CD14-positive monocyte (primary cell): ENCODE measurements at places on chromosomes 12 and 14.

DNA sequence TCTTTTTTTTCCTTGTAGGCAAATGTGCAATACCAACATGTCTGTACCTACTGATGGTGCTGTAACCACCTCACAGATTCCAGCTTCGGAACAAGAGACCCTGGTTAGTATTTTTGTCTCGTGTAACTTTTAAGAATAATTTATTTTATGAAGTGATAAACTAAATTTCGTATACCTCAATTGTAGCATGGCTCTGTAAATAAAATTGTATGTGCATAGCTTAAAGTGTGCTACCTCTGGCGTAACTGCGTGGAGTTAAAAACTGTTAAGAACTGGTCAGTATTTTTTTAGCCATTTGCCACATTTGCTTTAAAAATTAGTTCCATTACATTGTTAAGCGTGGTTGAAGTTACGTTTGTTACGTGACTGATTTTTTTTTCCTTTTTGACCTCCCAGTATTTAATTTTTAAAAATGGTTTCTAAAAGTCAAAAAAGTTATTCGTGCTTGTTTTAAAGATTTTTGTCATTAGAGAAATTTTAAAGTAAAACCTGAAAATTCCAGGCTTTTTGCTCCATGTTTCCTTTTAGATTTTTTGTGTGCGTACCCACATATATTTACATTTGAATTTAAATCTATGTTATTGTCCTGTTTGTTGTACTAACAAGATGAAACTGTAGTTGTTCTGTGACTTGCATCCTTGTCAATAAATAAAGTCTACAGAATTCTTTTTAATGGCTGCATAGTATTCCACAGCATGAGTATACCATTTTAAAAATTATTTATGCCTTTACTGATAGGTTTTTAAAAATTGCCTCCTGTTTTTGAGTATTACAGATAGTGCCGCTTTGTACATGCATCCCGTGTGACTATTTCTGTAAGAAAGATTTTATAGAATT lies 1.4 kb downstream of the MDM2 start:
- DNase-seq: no peak

DNA sequence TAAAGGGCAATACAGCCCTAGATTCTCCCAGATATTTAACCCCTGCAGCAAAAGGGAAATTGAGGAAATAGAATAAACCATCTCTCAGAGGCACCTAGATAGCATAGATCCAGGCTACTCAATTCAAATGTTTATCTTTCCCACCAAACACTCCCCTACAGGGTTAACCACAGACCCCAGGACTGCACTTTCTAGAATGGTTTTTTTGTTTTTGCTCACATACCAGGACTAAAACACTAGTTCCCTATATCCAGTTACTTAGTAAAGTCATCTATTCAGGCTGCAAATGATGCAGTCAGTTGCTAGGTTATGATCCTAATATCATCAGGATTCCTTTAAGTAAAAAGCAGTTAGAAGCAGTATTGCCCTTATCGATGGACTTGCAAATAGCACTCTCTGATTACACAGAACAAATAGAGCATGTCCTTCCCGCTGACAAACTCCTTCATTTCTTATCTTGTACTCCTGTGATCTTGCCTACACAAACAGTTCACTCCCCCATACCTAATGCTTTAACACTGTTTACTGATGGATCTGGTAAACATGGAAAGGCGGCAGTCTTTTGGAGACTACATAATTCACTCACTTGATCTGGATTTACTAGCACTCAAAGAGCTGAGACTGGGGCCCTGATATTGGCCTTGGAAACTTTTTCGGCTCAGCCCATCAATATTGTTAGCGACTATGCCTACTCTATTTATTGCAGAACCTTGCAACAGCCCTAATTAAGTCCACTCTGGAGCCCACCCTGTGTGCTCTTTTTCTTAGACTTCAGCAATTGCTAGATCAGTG lies 257.2 kb upstream of the DIO2 start:
- no peak for DNase-seq

GRCh38 chr14:53180272-53181221 lies 27.4 kb upstream of the DDHD1 start:
- no peak for DNase-seq

DNA sequence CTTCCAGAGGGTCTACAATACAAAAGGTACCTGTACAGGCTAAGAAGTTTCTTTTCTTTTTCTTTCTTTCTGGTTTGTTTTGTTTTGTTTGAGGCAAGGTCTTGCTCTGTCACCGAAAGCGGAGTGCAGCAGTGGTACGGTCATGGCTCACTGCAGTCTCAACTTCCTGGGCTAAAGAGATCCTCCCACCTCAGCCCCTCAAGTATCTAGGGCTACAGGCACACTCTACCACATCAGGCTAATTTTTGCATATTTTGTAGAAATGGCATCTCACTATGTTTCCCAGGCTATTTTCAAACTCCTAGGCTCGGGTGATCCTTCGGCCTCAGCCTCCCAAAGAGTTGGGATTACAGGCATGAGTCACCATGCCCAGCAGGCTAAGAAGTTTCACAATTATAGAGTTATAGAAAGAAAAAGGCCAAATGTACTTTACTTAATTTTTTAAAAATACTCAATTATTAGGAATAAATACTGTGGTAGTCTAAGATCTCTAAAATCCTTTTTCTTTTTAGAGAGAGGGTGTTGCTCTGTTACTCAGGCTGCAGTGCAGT lies 3.0 kb upstream of the PIGH start:
- DNase-seq: no peak

DNA sequence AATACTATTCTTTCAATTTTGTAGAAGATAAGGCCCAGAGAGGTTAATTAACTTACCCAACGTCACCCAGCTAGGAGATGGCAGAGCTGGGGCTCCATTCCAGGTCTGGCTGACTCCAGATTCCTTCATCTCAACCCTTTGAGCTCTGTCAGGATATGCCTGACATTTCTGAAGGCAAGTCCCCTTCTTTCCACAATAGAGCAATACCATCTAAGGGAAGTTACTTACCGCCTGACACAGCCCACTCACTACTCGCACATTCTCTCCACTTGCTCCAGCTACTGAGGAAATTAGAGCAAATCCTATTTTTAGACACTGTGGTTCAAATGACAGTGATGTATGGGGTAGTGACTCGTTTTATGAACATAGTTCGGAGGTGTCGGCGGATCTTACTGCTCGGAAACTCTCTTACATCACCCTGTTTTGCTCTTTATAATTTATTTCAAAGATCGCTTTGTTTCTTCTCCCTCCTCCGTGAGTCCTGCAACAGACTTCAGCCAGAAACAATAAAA lies 2.0 kb upstream of the WSCD2 start:
- no peak for DNase-seq

DNA sequence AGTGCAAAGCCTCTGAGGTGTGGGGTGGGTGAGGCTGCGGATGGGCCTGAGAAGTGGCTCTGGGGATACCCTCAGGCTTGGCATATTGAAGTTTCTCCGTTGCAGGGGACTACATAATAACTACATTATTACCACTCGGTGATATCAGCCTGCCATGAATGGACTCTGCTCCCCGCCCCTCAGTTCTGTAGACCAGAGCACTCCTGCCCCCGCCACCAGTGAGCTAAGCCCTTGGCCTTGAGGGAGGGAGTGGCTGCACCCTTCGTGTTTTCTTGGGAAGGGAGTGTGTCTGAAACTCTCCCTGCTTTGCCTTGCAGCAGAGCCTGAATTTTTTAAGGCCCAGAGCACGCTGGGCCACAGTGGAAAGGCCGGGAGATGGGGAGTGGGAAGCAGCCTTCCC lies 1.7 kb downstream of the ORAI1 start:
- no peak for DNase-seq

DNA sequence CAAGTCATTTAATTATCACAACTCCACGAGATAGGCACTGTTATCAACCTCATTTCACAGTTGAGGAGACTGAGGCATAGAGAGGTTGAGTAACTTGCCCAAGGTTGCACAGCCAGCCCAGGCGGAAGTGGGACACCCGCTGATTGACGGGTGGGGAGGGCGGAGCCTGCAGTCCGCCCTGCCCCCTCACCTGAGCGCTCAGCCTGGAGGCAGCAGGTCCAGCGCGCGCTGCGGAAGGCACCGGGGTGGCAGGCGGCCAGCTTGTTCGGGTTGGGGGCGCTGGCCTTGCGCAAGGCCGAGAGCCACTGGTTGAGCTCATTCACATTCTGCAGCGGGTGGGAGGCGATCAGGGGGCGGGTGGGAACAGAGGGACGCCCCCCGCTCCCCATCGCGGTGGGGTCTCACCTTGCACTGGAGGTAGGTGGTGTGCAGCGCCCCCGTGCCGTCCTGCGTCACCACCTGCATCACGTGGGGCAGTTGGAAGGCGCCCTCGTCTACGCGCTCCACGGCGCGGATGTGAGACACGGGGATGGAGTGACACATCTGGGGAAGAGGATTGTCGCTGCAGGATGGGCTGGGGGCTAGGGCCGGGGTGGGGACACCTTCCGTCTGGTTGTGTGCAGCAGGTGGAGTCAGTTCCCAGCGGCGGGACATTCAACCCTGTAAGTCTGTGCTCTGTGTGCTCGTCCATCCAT lies 31.7 kb downstream of the RASAL1 start:
- DNase-seq: no peak

GRCh38 chr12:51020448-51021182 lies 5.6 kb downstream of the SLC11A2 start:
- no peak for DNase-seq

- DNase-seq: peak; percentile 76
Observed at GRCh38 chr14:89461256-89461655, 44.2 kb upstream of the FOXN3 start.

GRCh38 chr12:89695830-89696229 lies 12.8 kb downstream of the ATP2B1 start:
- no peak for DNase-seq

GRCh38 chr12:58148405-58148804 lies 207.0 kb downstream of the ATP23 start:
- no peak for DNase-seq

DNA sequence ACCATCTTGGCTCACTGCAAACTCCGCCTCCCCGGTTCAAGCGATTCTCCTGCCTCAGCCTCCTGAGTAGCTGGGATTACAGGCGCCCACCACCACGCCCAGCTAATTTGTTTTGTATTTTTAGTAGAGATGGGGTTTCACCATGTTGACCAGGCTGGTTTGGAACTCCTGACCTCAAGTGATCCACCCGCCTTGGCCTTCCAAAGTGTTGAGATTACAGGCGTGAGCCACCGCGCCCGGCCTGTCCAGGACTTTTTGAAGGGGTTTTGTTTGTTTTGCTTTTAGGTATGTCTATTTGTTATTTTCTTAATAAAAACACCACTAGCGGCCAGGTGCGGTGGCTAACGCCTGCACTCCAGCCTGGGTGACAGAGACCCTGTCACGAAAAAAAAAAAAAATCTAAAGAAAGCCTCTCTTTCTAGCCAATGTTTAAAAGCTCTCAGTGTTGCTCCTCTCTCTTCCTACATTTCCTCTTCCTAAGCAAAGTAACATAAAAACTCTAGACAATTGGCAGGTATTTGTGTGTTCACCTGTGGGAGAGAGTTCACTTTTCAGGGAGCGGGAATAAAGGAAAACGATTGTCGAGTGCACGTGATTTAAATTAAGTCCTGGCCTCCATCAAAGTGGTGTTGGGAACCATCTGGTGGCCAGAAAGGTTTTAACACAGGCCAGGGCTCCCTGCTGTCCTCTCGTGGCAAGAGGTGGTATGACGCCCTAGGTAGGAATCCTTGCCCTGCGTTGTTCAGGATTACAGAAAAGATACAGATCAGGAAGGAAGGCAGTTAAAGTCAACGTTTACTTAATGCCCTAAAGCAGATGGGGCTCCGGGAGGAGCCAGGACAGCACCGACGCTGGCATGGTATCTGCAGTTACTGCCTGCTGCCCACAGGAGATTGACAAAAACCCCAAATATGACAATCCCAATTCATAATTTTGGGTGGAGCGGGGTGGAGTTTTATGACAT lies 36.2 kb upstream of the ATP23 start:
- DNase-seq: peak; percentile 81

DNA sequence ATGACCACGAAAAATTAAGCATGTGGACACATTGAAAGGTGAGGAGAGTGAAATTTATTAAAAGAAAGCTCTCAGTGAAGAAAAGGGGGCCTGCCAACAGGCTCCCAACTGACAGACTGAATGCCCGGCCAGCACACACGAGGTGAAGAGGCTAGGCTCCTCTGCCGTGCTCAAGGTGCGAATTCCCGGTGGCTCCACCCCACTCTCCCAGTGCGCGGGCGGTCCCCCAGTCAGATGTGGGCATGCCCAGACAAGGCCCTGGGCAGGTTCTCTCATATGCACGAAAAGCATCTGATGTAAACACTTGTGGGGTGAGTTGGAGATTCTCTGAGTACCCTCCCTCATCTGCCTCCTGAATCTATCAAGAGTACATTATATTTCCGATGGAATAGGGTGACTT lies 48.5 kb upstream of the OSBPL8 start:
- DNase-seq: no peak

GRCh38 chr14:53569446-53569845 lies 387.2 kb downstream of the BMP4 start:
- DNase-seq: no peak

DNA sequence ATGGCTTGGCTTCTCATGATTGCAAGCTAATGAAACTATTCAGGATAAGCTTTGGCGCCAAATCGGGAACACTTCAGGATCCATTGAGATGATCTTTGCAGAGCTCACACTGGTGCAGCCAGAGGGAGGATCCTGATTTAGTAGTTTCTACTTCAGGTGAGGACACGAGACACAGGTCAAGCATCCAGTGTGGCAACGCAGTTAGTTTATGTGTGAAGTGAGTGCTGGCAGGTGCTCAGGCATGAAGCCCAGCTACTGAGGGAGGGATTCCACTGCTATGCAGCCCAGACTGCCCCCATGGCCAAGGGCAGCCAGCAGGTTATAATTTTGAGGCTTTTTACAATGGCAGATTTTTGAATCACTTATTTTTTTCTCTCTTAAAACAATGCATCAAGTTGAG lies 113.5 kb upstream of the PCED1B start:
- DNase-seq: no peak

DNA sequence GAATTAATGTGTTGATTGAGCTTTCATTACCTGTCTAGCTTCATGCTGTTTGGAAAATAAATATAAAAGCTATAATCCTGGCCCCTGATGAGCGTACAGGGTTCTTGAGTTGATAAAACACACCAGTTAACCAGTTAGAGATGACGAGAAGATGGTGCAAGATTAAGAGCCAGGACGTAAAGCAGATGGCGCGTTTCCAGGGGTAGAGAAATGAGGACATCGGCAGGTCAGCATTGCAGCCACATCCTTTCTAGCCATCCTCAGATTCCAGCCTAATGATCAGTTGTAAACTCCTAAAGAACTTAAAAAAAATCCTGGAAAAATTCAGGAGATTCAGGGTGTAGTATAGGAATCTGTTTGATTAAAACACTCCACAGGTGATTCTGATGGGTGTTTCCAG lies 203.7 kb downstream of the CACNA1C start:
- no peak for DNase-seq

GRCh38 chr14:51849097-51849496 lies 11.3 kb upstream of the GNG2 start:
- peak; percentile 44 for DNase-seq

GRCh38 chr12:121602766-121603165 lies 21.9 kb upstream of the KDM2B start:
- DNase-seq: no peak
